ENCODE measurements at places on chromosomes 5 and 9.

DNA sequence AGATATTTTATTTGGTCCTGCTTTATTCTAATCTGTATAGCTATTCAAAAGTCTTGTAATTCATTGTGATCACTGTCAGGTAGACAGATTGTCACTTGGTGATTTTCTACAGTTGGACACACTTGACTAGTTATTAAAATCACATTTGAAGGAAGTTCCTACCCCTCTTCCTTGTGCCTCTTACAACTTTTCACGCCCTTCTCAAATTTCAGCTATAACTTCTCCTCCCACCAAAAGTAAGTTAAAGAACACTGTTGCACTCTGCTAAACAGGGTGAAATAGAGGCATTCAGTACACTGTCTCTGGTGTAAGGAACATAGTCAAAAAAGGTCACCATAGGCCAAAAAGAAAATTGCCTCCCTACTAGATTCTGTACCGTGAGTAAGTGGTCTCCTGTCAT lies 142.1 kb upstream of the POU5F2 start:
- DNase-seq = no peak

- DNase-seq = no peak
These were observed 95.7 kb downstream of the ACTBL2 start for GRCh38 chr5:57386958-57387357.

DNA sequence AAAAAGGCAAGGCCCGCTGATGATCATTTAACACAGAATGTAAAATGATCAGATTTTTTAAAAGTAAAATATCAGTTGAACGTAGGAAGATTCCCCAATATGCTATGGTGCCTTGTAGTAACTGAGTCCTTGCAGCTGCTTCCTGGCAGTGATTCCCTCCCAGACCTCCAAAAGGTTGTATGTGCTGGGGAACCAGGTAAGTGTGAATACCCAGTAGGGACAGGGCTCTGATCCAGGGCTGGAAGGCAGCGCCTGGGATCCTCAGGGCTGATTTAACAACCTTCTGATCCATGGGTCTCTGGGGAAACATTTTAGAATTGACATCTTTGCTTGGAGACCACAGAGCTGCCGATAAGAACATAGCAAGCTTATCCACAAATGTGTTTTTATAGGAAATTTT lies 76.7 kb upstream of the IL6ST start:
- DNase-seq = no peak

GRCh38 chr5:88671505-88672499 lies 211.2 kb downstream of the MEF2C start:
- DNase-seq = no peak

GRCh38 chr5:39475159-39475571 lies 50.4 kb upstream of the DAB2 start:
- no peak for DNase-seq

DNA sequence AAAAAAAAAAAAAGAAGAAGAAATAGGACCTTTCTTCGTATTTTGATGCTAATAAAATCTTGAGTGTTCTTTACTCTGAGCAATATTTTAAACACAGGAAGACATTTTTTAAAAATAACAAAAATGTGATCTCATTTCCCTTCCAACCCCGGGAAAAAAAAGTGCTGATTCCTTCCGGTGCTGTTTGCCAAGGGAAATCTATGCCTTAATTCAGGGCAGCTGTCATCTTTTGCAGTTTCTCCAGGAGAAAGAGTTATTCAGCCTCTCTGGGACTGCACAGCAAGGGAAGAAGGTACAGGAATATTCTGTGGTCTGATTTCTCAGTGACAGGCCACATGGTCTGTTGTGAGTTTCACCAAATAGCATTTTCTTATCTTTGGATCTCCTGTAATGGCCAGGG lies 291.9 kb upstream of the IRX1 start:
- DNase-seq = no peak

DNA sequence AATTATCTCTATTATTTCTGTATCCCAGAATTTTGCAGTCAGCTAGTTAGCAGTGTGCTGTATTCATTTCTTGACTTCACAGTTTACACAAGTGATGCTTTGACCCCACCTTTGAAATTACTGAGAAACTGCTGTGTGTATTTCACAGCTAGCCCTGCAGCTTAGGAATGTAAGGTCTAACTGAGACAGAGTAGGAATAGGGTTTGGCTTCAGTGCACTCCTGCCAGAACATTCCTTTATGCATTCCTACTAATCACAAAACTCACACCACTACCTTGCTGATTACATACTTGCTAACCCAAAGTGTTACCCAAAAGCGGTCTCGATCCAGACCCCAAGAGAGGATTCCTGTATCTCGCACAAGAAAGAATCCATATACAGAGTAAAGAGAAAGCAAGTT lies 551.8 kb downstream of the CDH9 start:
- DNase-seq = no peak

GRCh38 chr9:135000647-135001245 lies 83.0 kb upstream of the FCN1 start:
- no peak for DNase-seq

- DNase-seq = no peak
These were observed 55.3 kb downstream of the HMCN2 start for GRCh38 chr9:130320723-130321481.

DNA sequence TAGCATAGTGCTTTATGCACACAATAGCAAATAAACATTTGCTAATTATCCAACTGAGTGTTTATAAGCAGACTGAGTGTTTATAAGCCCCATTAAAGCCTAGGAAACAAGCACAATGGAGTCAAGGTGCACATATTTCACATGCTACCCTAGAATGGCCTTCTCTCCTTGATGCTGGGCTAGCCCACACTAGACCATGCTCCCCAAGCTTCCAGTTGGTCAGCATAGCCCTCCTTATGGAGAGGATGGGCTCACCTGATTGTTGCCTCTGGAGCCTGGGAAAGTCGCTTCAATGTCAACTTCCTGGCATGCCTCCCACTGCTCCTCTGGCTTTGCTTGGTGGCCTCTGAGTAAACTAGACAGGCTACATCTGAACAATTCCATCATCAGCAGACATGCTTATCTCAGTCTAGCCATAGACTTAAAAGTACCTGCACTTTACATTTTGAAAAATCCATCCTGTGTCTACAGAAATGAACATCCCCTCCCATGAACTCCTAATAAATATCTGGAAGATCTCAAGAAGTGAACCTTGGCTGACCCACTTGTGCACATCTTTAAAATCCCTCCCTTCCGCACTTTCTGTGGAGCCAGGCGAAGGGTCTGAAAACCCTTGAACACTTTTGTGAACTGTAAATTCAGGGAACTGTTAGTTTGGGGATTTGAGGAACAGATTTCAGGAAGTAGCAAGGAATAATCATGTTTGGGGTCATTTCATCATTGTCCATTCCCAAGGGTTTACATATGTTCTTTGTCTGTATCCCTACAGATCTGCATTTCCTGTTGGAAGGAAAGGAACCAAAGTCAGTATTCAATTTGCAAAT lies 486.6 kb downstream of the ARHGEF28 start:
- DNase-seq = no peak

GRCh38 chr9:100813871-100814270 lies 214.7 kb upstream of the PLPPR1 start:
- no peak for DNase-seq

- no peak for DNase-seq
These were observed 146.2 kb upstream of the PLCXD3 start for GRCh38 chr5:41656597-41656996.

DNA sequence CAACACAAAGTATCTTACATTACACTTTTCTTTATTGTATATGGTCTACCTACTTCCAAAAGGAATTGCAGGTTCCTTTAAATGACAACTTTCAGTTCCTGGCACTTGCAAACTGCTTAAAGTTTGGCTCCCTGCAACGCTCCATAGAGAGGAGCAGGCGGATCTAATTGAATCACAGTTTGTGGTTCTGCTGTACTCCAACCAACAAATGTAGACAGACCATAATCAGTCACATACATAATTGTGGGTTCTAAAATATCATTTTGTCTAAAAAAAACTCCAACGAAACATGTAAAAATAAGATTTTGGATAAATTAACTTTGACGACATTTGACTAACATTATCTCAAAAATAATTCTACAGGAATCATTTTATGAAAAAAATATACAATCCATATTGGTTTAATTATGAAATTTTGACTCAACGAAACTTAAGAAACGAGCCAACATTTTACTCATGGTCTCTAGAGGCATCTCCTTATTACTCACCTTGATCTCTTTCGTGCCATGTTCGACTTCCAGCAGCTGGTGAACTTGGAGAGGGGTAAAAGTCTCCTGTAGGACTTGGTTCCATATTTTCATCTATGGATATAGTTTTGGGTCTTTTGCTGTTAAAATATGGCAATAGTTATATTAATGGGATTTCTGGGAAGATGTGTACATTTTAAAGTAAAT lies 167.6 kb downstream of the NFIB start:
- DNase-seq = no peak

DNA sequence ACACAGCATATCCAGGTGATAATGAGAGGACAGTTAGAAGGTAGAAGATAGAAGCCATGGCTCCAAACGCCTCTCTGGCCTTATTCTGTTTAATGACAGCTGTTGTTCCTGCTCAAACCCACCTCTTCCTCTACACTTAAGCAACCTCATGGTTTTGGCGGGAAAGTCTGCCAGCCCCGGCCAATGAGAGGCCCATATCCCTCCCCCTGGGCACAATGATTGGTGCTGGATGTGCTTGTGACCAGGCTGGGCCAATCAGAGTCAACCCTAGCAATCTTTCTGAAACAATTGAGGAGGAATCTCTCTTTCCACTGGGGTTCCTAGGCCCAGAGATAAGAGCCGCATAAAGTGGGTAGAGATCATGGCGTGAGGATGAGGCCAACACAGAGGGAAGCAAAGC lies 4.8 kb upstream of the GFI1B start:
- no peak for DNase-seq
